ENCODE measurements at places on chromosomes 2 and 18. TPM values are rescaled to one million over a fixed set of nuclear protein-coding genes. Genes with fewer than 3 reads are reported as not detected.

TMEM131 gene
- 13.3 TPM for total RNA-seq

TMEM150A gene
- 4.8 TPM for total RNA-seq

SERPINB8 gene
- 18.3 TPM for total RNA-seq

RGPD6 gene
- 10.6 TPM for total RNA-seq

UGT1A6 gene
- total RNA-seq = not detected

- no peak overlapping the region for H3K4me3 ChIP-seq
- H3K27ac ChIP-seq = no peak overlapping the region
- DNase-seq = no peak
- no peaks in the 10 kb centered on the region for H3K27me3 ChIP-seq
- no peaks in the 10 kb centered on the region for H3K36me3 ChIP-seq
Observed at GRCh38 chr2:15889442-15890123, 50.8 kb upstream of the MYCN start.

DNA sequence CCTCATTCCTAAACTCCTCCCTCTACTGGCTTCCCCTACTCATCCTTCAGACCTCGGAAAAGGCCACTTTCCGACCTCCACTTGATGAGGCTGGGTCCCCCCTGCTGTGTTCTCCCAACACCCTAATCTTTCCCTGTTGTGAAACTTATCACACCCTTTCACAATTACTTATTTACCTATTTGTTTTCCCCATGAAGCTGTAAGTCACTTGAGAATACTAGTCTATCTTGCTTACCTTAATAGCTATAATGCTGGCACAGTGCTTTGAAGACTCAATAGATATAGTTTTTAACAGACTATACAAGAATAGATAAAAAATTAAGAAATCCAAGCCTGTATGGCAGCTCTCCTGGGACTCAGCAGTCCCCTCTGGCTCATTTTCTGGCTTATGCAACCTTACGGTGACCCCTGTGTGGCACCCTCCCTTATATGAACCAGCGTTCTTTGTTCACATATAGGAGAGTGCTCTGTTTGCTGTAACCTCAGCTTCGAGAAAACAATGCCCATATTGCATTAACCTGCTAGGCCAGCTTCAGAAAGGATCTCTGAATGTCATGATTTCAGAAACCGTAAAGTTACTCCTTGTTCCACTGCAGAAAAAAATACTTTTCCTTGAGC lies 220.4 kb upstream of the PKDCC start:
- H3K4me1 ChIP-seq = no peaks in the 10 kb centered on the region
- DNase-seq = no peak
- no peak overlapping the region for H3K27ac ChIP-seq
- H3K4me3 ChIP-seq = no peak overlapping the region
- no peaks in the 10 kb centered on the region for H3K36me3 ChIP-seq

DNA sequence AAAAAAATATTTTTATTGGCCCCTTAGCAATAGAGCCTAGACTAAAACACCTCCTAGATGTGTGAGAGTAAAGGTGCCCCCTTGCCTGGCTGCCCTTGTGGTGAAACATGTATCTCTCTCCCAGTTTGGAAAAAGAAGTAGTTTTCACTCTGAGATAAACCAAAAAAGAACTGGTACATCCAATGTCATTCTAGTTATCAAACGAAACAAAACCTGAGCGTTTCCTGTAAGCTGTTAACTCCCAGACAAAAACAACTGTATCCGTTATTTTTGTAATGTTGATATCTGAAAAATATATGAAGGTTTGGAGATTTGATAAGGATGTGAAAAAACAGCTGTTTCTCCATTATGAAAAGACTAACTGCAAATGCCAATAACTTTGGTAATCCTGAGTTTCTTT lies 24.3 kb downstream of the HEATR5B start:
- H3K27me3 ChIP-seq = no peaks in the 10 kb centered on the region
- no peak overlapping the region for H3K4me3 ChIP-seq
- H3K27ac ChIP-seq = no peak overlapping the region
- peaks cover 21% of the 10 kb centered on the region for H3K36me3 ChIP-seq
- H3K4me1 ChIP-seq = peaks cover 2% of the 10 kb centered on the region
- no peak for DNase-seq

DNA sequence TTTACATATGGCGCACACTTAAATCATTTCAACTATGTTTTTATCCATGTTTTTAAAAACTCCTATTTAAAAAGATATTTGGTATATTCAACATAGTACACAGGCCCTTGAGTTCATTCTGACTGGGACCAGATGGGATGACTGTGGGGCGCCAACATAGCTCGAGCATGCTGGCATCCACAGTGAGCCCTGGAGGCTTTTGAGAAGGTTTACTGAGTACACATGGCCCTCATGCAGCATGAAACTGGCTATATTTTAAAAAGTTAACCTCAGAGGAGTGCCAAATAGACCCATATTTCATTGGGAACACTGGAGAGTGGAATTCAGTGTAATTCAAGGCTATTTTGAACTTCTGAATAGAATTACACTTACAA lies 83.6 kb downstream of the CCDC85A start:
- DNase-seq = no peak
- no peaks in the 10 kb centered on the region for H3K4me1 ChIP-seq
- H3K27me3 ChIP-seq = no peaks in the 10 kb centered on the region
- H3K36me3 ChIP-seq = no peaks in the 10 kb centered on the region

- H3K36me3 ChIP-seq = no peaks in the 10 kb centered on the region
- H3K27ac ChIP-seq = no peak overlapping the region
- H3K27me3 ChIP-seq = no peaks in the 10 kb centered on the region
Observed at GRCh38 chr18:44789710-44790109, 109.0 kb downstream of the SETBP1 start.

All from IMR-90 (cell line).